Adipocyte (in vitro differentiated cells): ENCODE measurements at places on chromosomes 3 and 15.
A peak's percentile ranks its signal among the peaks of the same experiment; 100 is the strongest.

DNA sequence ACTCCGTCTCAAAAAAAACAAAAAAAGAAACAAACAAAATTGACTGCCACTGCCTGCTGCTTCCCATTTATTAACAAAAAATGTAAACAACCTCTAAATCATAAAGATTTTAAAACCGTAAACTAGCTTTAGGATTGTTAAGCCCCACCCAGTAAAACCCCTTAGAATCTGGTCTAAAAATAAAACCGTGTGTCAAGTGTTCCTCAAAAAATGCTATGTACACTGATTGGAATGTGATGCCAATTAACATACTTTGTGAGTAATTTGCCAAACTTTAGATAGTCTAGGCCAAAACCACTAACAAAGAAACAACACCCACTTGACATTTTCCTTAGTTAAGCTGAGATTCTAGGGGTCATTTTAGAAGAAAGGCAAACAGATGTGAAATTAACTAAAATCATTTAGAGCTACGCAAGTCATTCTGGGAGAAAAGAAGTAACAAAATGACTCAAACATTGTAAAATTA is 5.3 kb downstream of the RAF1 start:
- peak; percentile 91 for DNase-seq

DNA sequence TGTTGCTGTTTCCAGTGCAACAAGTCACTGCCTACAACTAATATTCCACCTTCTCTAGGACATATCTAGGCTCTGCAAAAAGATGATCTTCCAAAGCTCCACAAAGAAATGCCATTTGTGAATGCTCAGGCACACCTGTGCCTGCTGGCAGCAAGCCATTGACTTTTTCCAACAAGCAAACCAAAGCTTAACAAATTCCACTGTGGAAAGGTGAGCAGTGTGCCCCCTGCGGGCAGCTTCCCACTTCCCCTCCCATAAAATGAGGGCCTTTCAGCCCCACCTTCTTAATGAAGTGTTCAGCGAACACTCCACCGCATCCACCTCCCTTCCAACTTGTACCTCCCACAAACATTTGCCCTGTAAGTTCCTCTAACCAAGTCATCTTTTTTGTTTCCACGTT is 157.5 kb upstream of the SLC24A5 start:
- no peak for DNase-seq

GRCh38 chr15:29670998-29671981 is 151.0 kb downstream of the TJP1 start:
- DNase-seq = peak; percentile 51

DNA sequence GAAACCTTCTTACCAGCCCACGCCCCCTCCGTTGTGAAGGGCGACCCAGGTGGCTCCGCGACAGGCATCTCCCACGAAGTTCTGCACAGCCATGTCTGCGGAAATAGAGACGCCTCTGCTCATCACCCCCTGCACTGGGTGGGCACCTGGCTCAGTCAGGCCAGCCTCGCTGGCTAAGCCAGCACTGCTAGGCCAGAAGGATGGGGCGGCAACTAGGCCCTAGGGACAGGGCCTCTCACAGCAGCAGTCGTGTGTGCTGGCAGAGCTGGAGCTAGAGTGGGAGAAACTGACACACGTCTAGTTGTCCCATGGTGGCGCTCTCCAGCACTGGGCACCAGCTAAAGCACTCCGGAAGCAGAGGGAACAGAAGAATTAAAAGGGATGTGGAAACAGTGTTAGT is 12.5 kb upstream of the ZXDC start:
- DNase-seq = no peak

GRCh38 chr15:89797678-89798201 is 16.9 kb downstream of the ANPEP start:
- DNase-seq = no peak

GRCh38 chr15:60546744-60547143 is 67.8 kb upstream of the ICE2 start:
- DNase-seq = no peak

- DNase-seq = no peak
Observed at GRCh38 chr3:150194513-150194912, 213.6 kb upstream of the TSC22D2 start.

DNA sequence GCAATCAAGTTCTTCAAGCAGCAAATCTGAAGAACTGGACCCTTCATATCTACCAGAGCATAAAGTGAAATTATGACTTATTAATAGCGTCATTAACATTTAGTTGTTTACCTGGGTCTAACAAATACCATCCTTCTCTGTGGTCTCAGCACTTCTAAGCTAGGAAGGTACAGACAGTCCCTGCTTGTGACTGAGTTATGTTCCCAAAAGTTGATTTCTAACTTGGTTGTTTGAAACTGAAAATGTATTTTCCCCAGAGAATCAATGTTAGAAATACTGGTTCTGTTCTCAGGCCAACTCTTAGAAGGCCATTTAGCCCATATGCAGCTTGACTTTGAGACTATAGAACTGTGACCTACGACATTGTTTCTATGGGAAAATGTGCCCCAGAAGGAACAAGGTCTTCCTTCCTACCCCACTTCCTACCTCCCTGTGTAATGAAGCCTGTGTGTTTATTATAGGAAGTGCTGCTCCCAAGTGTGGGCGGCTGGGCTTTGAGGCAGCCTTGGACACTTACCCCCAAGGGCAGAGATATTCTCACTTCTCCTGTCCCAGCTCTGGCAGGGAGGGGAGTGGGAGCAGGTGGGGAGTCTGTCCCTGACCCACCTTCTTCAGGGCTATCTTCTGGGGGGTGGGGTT is 12.2 kb upstream of the MAPK6 start:
- DNase-seq = no peak
